ENCODE measurements at places on chromosomes 12 and 14.

DNA sequence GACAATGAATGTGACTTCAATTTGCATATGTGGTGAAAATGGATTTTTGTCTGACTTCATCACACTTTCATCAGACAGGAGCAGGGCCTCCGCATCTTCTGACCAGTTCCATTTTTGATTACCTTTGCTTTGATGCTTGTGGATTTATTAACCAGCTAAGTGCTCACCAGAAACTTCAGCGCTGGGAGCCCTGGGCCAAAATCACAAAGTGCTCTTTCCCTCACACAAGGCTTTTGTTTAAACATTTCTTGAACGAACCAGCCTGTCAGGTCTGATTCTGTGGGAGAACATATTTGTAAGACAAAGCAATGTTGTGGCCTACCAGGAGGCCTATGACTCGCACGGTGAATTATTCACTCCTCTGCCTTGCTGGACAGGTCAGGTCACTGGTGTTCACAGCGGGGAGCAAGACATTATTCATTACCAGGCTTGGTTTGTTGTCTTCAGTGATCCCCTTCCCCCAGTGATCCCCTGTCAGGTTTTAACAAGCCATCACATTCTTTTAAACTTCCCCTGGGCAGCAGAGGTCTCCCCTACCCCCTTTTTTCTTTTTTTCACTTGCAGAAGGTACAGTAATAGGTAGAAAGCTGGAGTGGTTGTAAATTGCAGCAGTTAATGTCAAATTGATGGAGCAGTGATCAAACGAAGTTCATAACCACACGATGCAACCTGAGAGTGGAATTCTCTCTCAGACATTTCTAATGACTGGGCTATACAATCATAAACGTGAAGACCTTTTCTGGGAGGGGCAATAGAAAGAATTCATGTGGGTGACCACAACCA lies 167.5 kb upstream of the PRICKLE1 start:
- peak; percentile 99 for DNase-seq

DNA sequence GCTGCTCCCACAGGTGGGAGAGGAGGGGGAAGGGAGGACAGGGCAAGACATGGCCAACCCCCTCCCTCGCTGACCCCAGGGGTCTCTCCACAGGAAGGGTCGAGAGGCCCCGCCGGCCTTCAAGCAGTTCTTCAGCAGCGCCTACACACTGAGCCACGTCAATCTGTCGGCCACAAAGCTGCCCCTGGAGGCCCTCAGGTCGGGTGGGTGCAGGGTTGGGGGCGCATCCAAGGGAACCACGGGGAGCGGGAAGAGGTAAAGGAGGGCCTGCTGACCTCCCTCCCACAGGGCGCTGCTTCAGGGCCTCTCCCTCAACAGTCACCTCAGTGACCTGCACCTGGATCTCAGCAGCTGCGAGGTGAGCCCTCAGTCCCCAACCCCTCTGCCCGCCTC lies 6.1 kb downstream of the CARMIL3 start:
- DNase-seq = no peak

- DNase-seq = no peak
These were observed 157.0 kb downstream of the ASCL1 start for GRCh38 chr12:103114296-103115055.

GRCh38 chr12:94092516-94093241 lies 55.7 kb upstream of the PLXNC1 start:
- DNase-seq = no peak

DNA sequence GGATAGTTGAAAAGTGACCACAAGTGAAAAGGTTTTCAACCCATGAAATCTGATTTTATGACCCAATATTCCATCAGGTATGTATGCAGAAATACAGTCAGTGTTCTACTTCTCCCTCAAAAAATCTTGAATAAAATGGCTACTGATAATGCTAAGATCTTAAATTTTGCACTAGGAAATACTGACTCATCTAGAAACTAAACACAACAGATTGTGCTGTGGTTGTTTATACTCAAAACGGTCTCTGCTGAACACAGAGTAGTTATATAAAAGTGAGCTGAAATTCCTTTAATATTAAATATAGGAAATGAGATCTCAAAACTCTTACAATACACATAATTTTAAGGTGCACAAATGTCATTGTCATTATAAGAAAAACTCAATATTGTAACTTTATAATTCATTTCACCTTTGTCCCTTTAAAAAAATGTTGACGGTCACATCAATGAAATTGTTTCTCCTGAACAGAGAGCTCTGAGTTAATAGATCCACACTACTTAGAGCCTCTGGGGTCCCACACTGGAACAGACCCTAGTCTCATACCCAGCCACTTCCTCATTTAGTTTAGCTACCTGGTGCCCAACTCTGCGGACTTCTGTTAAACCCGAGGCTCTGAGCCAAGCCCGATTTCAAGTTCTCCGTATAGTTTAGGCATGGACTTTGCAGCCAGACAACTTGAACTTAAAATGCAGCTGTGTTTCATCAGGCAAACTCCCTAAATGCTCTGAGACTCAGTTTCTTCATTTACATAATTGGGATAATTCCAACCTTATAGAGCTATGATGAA lies 9.3 kb downstream of the COCH start:
- no peak for DNase-seq

DNA sequence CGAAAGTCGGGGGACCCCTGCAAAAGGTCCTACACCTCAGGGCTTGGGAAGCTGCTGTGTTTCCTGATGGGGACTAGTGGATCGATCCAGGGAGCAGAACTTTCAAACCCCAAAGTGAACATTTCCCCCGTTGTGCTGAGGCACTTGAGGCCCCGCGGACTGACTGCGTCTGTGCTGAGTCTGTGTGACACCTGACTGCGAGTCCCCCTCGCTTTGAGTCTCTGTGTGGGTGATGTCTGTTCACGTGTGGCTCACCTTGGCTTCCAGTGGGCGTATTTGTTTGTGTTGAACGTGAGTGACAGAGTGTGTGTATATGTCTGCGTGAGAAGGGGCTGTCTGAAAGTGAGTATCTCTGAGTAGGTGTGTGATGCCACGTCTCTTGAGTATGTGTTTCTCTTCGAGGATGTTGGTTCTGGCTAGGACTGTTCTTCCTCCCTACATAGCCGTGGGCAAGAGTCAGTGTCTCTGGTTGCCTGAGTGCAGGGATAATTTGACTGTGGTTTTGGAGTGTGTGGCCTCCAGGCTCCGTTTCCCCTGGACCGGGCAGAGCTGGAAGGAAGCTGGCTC lies 1.3 kb downstream of the TEAD4 start:
- DNase-seq = peak; percentile 97

- DNase-seq = no peak
These were observed 202 bp downstream of the YAF2 start for GRCh38 chr12:42237853-42238239.

DNA sequence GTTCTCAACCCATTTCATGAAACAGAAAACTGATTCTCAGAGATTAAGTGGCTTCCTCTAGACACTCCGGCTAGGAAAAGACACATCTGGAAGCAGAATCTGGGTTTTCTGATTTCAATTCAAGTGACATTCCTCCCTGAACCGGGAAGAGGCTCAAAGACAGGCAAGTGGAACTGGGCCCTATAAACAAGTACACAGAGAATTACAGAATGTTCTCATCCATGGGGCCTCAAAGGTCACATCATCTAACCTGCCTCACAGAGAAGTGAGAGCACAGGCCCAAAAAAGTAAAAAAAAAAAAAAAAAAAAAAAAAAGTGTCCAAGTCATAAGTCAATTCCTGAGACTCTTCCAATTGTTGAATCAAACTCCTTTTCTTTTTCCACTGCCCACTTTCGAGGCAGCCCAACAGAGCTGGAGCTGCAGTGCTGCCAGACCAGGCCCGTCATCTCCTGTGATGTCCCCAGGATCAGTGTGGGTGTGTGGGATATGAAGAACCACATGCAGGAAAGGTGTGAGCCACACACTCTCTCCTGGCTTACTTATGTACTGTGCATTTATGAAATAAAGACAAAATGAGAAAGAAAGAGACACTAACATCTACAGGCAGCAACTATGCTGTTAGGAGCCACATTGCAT lies 2.8 kb upstream of the KRT1 start:
- no peak for DNase-seq

GRCh38 chr14:99853206-99853605 lies 60.0 kb downstream of the EML1 start:
- DNase-seq = no peak

DNA sequence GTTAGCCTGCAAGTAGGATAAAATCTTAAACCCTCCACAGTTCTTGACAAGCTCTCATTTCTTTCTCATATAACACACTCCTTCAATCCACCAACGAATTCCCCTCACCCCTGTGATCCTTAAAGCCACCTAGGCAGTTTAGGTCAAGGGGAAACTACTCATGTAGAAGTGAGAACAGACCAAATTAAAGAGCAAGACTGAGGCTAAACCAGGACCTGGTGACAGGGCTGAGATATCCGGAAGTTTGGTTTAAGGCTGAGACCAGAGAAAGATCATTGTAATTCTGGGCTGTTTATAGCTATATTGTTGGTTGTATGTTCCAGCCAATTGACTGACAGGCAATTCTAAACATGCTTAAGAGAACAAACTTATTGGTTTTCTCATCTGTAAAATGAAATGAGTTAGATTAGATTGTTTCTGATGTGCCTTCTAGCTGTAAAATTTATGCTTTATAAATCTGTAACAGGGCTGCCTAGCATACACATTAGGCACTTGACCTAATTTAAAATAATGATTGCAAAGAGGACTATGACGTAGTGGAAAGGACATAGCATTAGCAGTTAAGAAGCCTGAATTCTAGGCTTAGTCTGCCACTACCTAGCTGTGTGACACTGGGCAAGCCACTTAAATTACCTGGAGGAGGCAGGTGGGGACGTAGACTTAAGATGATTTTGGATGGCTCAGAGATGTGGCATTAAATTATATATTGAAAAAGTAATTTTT lies 53.9 kb upstream of the PTGR2 start:
- DNase-seq = no peak

DNA sequence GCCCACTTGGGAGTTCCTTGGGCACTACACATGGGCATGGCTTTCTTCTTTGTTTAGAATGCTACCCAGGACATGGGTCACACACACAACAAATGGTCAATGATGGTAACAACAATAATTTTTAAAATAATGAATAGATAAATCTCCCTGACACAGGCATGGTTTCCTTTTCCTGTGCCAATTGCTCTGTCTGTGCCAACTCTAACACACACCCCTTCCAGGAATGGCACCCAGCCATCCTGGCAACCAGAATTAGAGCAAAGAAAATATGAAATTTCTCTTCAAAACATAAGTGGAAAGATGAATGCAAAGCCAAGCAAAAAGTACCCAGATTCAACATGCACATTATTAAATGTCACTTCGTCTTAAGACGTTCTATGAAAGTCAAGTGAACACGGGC lies 104.9 kb upstream of the SOX5 start:
- DNase-seq = no peak

GRCh38 chr12:12901158-12901791 lies 9.9 kb downstream of the GPRC5A start:
- peak; percentile 84 for DNase-seq

GRCh38 chr14:90511795-90512328 lies 115.0 kb downstream of the CALM1 start:
- no peak for DNase-seq

DNA sequence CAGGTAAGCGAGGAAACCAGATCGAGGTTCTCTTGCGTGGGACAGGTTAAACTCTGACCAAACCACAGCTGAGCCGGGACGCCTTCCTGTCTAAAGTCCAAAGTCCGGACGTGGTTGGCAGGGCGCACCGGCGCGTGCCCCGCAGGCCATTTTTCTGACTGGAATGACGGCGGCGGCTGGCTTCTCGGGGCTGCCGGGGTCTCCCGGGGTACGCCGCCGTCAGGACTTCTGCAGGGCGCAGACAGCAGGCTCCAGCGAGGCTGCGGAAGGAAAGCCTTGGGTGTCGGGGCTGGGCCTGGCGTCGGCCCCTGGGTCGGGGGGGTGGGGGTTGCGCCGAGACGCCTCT lies 32.8 kb downstream of the MIA2 start:
- DNase-seq = peak; percentile 84
